Colonic mucosa (tissue), 4 donors: ENCODE measurements at places on chromosomes 4 and X. TPM values are rescaled to one million over a fixed set of nuclear protein-coding genes. Genes with fewer than 3 reads are reported as not detected.

The CPZ gene
- 1.2 TPM for total RNA-seq

The ETDB gene
- not detected for total RNA-seq

The XAGE1B gene
- not detected for total RNA-seq

The PRPS2 gene
- total RNA-seq: 67.0 TPM

The TMEM35A gene
- 0.96 TPM for total RNA-seq

The MAGEA11 gene
- not detected for total RNA-seq

The ZMAT1 gene
- total RNA-seq: 1.6 TPM

The TIGD2 gene
- 3.6 TPM for total RNA-seq

The OCIAD2 gene
- 55.7 TPM for total RNA-seq

The CFP gene
- total RNA-seq: 4.1 TPM

The DDIT4L gene
- total RNA-seq: 0.72 TPM

The PWWP3B gene
- total RNA-seq: 0.15 TPM

The FOXO4 gene
- total RNA-seq: 47.4 TPM

The FRG2 gene
- not detected for total RNA-seq

The TSPAN5 gene
- 5.3 TPM for total RNA-seq

The CT55 gene
- not detected for total RNA-seq

The ARHGAP6 gene
- 5.0 TPM for total RNA-seq
